Cardiac atrium fibroblast (primary cell): ENCODE measurements at places on chromosomes 5 and 9. TPM values are rescaled to one million over a fixed set of nuclear protein-coding genes. Genes with fewer than 3 reads are reported as not detected.

The SPATA31C1 gene
- total RNA-seq = not detected in 2 replicates

The AGGF1 gene
- total RNA-seq = 10.8 and 15.4 TPM in 2 replicates

The C5orf58 gene
- not detected in 2 replicates for total RNA-seq

The IFNB1 gene
- total RNA-seq = not detected in 2 replicates

The SHLD3 gene
- 1.9 and 2.9 TPM in 2 replicates for total RNA-seq

The GABRB2 gene
- total RNA-seq = under 0.01 TPM in 1 of 2 replicates, not detected in the other
